ENCODE measurements at places on chromosomes 13 and 19. TPM values are rescaled to one million over a fixed set of nuclear protein-coding genes. Genes with fewer than 3 reads are reported as not detected.
A peak's percentile ranks its signal among the peaks of the same experiment; 100 is the strongest.

DNA sequence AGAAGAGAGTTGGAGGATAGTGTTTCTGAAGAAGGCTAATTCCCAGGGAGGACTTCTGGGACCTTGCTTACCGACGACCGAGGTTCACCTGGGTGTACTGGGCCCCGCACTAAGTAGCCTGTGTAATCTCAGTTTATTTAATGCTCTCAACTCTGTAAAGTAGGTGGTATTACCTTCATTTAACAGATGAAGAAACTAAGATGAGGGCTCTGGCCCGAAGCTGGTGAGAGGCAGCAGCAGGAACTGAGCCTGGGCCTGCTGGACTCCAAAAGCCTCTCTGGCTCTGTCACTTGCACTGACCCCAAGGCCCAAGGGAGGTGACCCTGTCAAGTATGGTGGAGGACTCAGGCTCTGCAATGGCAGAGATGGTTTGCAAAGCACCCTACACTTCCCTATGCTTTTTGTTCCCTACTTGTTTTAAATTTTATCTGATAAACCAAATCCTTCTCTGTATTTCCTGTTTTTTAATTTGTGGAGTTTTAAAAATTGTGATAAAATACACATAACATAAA lies 50.6 kb downstream of the GGACT start:
- DNase-seq, result no peak
- H3K27me3 ChIP-seq, result no peaks in the 10 kb centered on the region
- no peak overlapping the region for H3K27ac ChIP-seq
- peaks cover 2% of the 10 kb centered on the region for H3K36me3 ChIP-seq
- no peak overlapping the region for H3K4me3 ChIP-seq
- peaks cover 5% of the 10 kb centered on the region for H3K4me1 ChIP-seq

DNA sequence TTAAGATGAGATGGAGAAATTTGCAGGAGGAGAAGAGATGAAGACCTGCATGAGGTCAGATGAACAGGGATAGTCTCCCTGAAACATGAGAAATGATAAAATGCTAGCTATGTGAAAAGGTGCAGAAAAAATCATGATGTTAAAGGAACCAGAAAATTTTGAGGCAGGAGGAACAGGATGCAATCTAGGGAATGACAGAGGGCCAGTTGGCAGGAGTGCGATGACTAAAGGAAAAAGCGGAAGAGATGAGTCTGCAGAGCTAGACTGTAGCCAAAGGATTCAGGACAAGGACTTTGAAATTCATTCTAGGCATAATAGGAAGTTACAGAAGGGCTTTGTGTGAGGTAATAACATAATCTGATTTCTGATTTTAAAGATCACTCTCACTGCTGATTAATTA lies 77.9 kb downstream of the TRPC4 start:
- no peak overlapping the region for H3K27ac ChIP-seq
- no peak for DNase-seq
- no peaks in the 10 kb centered on the region for H3K4me1 ChIP-seq
- no peak overlapping the region for H3K4me3 ChIP-seq

- peaks cover 18% of the 10 kb centered on the region for H3K27me3 ChIP-seq
- DNase-seq, result no peak
- no peaks in the 10 kb centered on the region for H3K36me3 ChIP-seq
- no peak overlapping the region for H3K27ac ChIP-seq
Observed at GRCh38 chr19:56880592-56881190, 40.2 kb upstream of the PEG3 start.

DNA sequence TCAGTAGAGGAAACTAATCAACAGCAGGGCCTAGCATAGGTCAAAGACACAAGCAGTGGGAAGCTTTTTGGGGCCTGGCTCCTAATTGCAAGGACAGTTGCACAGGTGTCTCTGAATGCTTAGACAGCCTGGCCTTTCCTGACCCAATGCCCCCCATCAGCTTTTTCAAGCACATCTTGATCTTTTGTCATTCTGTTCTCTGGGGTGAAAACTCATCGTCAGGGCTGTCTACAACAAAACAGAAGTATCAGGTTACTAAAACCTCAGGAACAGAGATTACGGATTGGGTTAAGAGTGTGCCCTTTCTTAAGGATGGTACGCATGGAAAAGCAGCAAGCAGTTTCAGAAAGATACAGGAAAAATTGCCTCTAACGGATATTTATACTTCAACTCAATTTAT lies 8.3 kb upstream of the ZNF254 start:
- no peaks in the 10 kb centered on the region for H3K4me1 ChIP-seq
- no peak for DNase-seq
- no peak overlapping the region for H3K27ac ChIP-seq
- H3K4me3 ChIP-seq, result no peak overlapping the region
- no peaks in the 10 kb centered on the region for H3K27me3 ChIP-seq

- H3K4me1 ChIP-seq, result no peaks in the 10 kb centered on the region
- no peak for DNase-seq
- H3K4me3 ChIP-seq, result no peak overlapping the region
- H3K27me3 ChIP-seq, result no peaks in the 10 kb centered on the region
Observed at GRCh38 chr19:33005440-33005839, 33.4 kb downstream of the FAAP24 start.

GRCh38 chr19:33394006-33394722 lies 20.7 kb downstream of the CEBPG start:
- H3K4me3 ChIP-seq, result no peak overlapping the region
- no peak overlapping the region for H3K27ac ChIP-seq
- H3K36me3 ChIP-seq, result no peaks in the 10 kb centered on the region
- H3K4me1 ChIP-seq, result peaks cover 30% of the 10 kb centered on the region
- DNase-seq, result peak; percentile 84
- H3K27me3 ChIP-seq, result no peaks in the 10 kb centered on the region

- DNase-seq, result no peak
- H3K4me3 ChIP-seq, result no peak overlapping the region
- no peaks in the 10 kb centered on the region for H3K27me3 ChIP-seq
- H3K36me3 ChIP-seq, result no peaks in the 10 kb centered on the region
- no peaks in the 10 kb centered on the region for H3K4me1 ChIP-seq
Observed at GRCh38 chr13:40146063-40146462, 490.6 kb downstream of the COG6 start.

GRCh38 chr19:35162471-35163326 lies 8.2 kb downstream of the FXYD5 start:
- peaks cover 7% of the 10 kb centered on the region for H3K4me1 ChIP-seq
- DNase-seq, result no peak
- H3K27me3 ChIP-seq, result no peaks in the 10 kb centered on the region
- H3K27ac ChIP-seq, result no peak overlapping the region
- no peak overlapping the region for H3K4me3 ChIP-seq
- no peaks in the 10 kb centered on the region for H3K36me3 ChIP-seq

- no peaks in the 10 kb centered on the region for H3K36me3 ChIP-seq
- DNase-seq, result no peak
- H3K27me3 ChIP-seq, result no peaks in the 10 kb centered on the region
- H3K4me3 ChIP-seq, result no peak overlapping the region
- H3K27ac ChIP-seq, result no peak overlapping the region
Observed at GRCh38 chr19:47681388-47681787, 31.8 kb upstream of the EHD2 start.

- no peaks in the 10 kb centered on the region for H3K4me1 ChIP-seq
- H3K27me3 ChIP-seq, result peaks cover 13% of the 10 kb centered on the region
- DNase-seq, result no peak
Observed at GRCh38 chr19:41098762-41099161, 10.5 kb downstream of the CYP2A13 start.

DNA sequence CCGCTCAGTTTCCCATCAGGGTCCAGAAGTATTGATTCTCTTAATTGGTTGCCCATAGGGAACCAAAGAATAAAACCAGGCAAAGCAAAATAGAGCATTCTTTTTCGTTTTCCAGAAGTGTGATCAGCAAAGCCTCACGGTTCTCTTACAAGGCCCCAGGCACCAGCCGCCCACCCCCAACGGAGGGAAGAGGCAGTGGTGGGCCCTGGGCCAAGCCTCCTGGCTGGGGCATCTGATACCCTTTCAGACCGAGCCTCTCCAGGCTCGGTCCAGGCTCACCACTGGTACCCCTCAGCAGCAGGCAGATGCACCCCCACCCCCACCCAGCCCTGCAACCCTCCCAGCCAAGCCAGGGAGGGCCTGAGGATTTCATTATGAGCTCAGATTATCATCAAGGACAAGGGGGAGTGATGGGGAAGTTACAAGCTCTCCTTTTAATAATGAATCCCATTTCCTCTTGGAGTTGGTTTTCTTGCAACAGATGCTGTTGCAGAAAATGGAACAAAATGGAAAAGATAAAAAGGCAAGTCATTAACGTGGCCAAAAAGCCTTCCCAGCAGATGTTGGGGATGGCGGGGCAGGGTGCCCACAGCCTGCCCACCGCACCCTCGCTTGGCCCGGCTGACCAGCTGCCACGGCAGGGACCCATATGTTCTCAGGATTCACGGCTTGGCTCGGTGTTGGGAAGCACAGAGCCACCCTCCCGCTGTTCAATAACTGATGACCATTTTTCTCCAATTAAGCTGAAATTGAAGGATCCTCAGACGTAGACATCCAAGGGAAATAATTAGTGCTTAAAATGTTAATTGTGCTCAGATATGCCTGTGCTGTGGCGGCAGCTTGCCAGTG lies 45.9 kb upstream of the KCTD15 start:
- DNase-seq, result no peak
- H3K4me1 ChIP-seq, result no peaks in the 10 kb centered on the region
- no peaks in the 10 kb centered on the region for H3K36me3 ChIP-seq
- no peak overlapping the region for H3K27ac ChIP-seq
- H3K4me3 ChIP-seq, result no peak overlapping the region
- no peaks in the 10 kb centered on the region for H3K27me3 ChIP-seq

Gene ZNF285
- 1.2 TPM for total RNA-seq

Gene RABAC1
- 186 TPM for total RNA-seq

Gene NAPSA
- 1,284 TPM for total RNA-seq

Gene GADD45B
- total RNA-seq, result 54.0 TPM

Gene SERPINE3
- not detected for total RNA-seq

Gene CCL25
- total RNA-seq, result not detected
